Hematopoietic multipotent progenitor cell treated with erythropoietin and hydrocortisone succinate and interleukin-3 and kit ligand, for 17 days (in vitro differentiated cells): ENCODE measurements at places on chromosomes 1 and 21.

DNA sequence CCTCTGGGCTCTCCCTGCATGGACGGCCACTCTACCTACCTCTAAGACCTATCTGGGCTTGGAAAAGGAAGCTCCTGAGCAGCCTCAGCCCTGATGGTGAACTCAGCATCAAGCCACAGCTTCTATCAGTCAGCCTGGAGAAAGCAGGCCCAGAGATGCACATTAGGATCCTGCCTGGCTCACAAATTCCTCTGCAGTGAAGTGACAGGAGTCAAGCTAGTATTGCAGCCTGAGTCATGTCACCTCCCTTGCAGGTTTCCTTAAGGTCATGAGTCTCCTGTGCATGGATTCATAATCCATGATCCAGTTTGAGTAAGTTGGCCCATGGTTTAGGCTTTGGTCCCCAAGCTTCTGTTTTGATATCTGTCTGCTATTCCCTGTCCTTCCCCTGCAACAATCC lies 37.9 kb upstream of the DUSP10 start:
- DNase-seq = no peak

DNA sequence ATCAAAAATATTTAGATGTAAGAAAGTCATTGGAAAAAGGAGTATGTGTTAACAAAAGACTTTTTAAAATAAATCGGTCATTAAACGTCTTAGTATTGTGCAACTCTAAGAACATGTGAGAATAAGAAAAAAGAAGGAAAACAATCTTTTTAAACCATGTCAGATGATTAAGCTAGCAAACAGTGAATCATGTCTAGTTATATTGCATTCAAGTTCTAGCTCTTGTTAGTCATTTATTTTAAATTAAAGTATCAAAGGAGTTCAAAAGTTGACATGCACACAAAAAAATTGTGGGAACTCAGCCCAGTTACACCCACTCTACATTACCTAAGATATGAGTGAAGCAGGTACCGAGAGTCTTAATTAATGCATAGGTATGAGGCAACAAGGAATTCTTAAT lies 9.8 kb downstream of the FRRS1 start:
- DNase-seq = no peak

DNA sequence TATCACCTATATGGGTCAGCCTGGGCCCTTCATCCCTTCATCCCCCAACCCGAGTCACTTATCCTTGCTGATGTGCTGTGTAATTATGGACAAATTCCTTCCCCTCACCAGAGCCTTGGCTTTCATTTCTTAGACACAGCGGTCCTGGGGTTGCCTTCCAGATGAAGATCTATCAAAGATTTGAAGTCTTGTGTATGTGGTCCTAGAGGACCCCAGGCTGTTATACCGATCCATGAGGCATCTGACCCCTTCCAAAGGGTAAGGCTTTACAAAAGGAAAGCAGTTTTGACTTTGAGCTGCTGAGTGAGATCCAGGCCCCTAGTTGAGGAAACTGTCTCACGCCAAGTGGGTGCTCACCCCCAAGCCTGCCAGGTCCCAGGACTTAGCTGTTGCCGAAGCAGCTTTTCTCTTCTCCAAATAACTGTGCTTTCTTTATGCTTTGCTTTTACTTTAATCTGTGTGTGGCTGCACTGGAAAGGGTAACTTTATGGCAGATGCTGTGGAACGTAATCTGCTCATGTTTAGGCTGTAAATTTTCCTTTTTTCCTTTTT lies 37.6 kb downstream of the MAN1C1 start:
- no peak for DNase-seq

- DNase-seq = no peak
Measured at GRCh38 chr1:228434689-228435088, 18.0 kb upstream of the TRIM17 start.

GRCh38 chr1:2215909-2216766 lies 12.0 kb upstream of the SKI start:
- DNase-seq = no peak

- DNase-seq = no peak
Measured at GRCh38 chr1:211518330-211519289, 26.6 kb upstream of the RD3 start.

DNA sequence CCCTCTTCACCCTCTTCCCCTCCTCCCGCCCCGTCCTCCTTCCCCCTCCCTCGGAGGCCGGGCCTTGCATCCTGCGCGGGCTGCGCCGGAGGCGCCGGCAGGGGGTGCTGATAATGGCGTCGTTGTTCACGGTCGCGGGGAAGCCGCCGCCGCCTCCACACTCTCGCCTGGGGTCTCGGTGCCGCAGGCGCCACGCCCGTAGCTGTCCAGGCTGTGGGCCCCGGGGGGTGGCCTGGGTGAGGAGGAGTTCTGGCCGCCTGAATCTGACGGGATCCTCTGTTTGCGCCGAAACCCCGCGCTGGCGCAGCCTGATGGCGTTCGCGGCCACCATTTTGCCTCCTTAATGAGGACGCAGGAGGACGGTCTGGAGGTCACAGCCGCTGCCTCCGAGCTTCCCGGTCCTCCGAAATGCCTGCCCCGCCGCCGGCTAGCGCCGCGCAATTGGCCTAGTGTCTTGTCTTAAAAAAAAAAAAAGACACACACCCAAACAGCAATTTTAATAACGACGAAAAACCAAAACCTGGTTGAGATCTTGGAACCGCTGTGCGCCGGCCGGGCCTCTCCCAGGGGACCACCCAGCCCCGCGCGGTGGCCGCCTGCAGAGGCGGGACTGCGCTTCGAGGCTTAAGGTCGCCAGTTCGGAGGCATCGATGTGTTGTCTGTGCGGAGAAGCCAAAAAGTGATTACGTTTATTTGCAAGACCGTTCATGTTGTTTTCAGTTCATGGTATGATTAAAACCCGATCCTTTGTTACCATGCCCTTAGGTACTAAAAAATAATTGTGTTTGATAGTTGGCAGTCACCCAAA lies 106.6 kb upstream of the HNRNPU start:
- DNase-seq = peak; percentile 95

- DNase-seq = no peak
Measured at GRCh38 chr1:192951691-192952460, 107.3 kb downstream of the UCHL5 start.

DNA sequence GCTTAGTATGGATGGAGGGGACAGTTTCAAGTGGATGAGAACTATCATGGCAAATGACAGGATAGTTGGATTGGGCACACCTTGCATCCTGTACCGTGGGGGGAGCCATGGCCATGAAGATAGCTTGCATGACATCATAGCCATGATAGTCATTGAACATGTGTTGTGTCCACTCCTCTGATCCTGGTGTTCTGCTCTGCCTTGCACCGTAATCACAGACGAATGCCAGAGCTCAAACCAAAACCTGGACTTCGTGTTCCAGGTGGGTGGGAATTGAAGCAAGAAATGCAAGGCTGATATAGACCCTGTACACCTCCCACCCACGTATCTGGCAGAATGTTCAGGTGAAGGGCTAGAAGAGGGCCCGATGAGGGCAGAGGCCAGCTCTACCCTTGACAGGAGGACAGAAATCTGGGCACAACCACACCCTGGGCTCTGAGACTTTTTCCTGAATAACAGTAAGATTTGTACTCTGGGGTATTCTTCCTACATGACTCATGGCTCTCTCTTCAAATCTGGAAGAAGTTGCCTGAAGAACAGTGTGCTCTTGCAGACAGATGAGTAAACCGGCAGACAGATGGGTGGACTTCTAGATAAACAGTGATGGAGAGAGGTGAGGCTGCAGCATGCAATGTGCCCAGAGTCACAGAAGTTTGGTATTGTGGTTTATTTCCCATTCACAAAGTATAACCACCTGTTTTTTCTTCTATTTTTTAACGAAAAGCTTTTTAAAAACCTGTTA lies 45.0 kb downstream of the KCNJ6 start:
- DNase-seq = no peak

- DNase-seq = no peak
Measured at GRCh38 chr1:25989440-25990234, 8.2 kb downstream of the PAFAH2 start.

- DNase-seq = no peak
Measured at GRCh38 chr1:91071838-91072237, 50.0 kb upstream of the ZNF644 start.

DNA sequence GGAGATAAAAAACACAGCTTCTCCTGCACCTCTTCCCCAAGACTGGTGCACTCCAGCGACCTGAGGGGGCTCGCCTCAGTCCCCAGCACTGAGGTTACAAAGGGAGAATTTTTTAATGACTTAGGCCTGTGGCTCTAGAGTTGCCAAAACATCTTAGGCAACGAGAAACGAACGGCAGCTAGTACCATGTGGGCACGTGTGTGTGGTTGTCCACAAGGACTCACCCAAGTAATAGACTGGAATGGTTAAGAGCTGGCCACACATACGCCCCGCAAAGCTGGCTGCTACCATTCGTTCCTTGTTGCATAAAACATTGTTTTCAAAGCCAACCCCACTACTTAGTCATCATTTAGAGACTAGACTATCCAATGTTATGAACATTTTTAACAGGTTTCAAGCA lies 26.9 kb downstream of the RIPK4 start:
- no peak for DNase-seq

DNA sequence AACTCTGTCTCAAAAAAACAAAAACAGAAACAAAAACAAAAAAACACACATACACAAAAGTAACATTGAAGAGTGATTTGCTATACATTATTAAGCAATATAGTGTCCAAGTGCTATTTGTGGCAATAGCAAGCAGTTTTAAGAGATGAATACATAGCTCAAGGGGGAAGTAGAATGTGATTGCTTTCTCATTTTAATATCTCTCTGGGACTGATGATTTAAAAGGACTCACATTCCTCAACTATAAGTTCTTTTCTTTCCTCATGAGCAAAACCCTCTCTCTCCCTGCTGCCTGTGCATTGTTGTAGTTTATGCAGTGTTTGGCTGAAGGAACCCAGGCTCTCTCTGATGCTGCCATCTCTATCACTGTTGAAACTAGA lies 47.0 kb upstream of the CSF1 start:
- no peak for DNase-seq

- DNase-seq = peak; percentile 72
Measured at GRCh38 chr1:42957229-42957879, 1.3 kb downstream of the SLC2A1 start.

GRCh38 chr1:9691691-9692090 lies 40.2 kb downstream of the PIK3CD start:
- DNase-seq = no peak

DNA sequence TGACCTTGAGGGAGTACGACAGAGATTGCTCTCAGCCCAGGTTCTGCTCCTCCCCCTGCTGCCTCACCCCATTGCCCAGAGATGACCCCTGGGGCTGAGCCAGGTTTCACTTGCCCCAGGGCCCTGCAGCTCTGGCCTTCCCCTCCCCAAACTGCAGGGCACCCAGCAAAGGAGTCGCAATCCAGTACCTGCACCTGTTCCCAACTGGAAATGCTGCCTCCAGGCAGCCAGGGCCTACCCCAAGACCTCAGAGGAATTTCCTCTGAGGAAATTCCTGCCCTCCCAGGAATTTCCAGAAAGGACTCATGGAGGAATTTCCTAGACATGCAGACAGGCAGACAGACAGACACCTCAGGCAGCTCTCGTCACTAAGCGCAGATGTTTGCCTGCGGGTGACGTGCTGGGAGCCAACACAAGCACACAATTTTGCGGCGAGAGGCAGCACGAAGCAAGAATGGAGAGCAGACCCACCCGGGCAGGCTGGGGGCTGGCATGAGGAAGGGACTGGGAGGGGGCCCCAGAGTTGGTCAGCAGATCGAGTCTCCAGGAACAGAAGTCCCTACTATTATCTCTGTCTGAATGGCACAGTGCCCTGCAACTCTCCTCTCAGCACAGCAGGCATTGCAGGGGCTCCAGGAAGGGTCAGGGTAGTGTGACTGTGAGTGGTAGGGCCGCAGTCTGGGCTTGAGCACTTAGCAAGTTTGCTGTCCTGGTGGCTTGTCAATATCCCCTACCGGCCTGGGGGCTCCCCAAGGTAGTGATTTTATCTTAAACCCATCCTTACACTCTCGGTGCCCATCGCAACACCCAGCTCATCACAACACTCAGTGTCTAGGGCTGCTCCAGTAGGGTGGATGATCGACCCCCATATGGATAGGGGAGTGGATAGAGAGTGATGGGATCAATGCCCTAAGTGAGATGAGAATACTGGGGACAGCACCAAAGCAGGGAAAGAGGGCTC lies 2.9 kb upstream of the EFNA1 start:
- no peak for DNase-seq

- DNase-seq = no peak
Measured at GRCh38 chr21:20254964-20255363, 743.2 kb upstream of the NCAM2 start.

- no peak for DNase-seq
Measured at GRCh38 chr1:68010543-68010942, 39.9 kb downstream of the DIRAS3 start.

DNA sequence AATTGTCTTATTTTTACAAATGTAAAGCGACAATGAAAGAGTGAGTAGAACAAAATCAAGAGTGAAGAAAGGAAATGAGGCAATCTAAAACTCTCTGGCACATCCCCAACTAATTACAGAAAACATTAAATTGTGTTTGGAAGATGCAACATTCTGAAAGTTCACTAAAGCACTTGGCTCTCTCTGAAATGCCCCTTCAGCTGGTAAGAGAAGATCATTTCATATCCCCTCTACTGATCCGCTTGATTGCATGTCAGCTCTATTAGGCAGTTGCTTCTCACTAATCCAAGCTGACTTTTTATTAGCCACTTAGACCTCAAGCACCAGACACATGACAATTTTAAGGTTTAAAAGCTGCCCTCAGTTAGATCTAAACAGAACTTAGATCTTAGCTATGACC lies 262.8 kb upstream of the PRMT6 start:
- no peak for DNase-seq

GRCh38 chr1:17671741-17672140 lies 83.4 kb upstream of the ACTL8 start:
- DNase-seq = no peak

GRCh38 chr1:17181781-17182464 lies 23.0 kb upstream of the PADI1 start:
- no peak for DNase-seq

- DNase-seq = no peak
Measured at GRCh38 chr1:77218477-77219165, 609 bp downstream of the PIGK start.

DNA sequence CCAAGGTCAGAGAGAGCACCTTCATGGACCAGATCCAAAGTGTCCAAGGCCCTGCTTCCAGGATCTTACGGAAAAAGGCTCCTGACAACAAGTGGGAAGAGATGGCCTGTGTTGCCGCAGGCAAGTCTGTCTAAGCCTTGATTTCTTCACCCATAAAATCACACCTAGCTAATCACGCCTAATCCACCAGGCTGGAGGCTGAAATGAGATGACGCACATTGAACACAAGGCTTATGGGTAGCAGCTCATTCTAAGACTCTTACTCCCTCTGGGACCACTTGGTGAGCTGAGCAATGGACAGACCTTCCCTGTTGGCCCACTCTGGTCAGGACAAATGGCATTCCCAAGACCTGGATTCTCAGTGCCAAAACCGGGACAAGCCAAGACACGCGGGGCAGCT lies 38.2 kb downstream of the GRIK3 start:
- no peak for DNase-seq

- DNase-seq = peak; percentile 42
Measured at GRCh38 chr1:26164036-26164860, 4.5 kb downstream of the C1orf232 start.
